Hypothalamus (tissue), 51 donors: ENCODE measurements at places on chromosomes 12 and 14.

GRCh38 chr14:99780690-99781089, 12.5 kb upstream of the EML1 start:
- no peak for DNase-seq

DNA sequence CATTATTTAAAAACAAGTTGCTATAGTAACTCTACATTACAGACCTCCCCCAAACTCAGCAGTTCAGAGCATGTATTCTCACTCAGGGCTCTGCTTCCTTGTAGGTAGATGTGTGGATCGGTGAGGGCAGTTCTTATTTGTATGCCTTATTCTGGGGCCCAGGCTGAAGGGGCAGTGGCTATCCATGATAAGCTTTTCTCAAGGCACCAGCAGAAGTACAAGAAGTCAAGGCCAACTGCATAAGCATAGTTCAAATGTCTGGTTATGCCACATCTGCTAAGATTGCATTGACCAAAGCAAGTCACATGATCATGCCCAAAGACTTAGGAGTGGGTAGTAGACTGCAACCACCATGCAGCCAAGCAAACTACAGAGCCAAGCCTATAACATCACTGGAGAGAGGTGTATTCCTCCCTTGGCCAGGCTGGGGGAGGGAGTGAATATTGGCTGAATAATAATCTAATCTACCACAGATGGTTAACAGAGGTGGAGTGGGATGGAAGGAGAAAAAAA, 4.6 kb downstream of the PSEN1 start:
- DNase-seq, result no peak

DNA sequence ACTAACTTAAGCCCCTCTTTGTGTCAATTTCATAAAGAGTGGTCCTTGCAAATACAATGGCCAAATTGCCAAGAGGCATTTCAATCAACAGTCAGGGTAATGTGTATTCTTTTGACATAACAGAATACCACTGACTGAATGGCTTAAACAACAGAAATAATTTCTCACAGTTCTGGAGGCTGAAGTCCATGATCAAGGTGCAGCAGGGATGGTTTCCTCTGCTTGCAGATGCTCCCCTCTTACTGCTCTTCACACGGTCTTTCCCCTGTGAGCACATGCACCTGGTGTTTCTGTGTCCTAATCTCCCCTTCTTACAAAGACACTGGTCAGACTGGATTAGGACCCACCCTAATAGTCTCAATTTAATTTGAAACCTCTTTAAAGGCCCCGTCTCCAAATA, 31.9 kb downstream of the FGFR1OP2 start:
- DNase-seq, result no peak

GRCh38 chr12:116194935-116195431, 82.5 kb downstream of the MED13L start:
- no peak for DNase-seq

- no peak for DNase-seq
These were observed 34.1 kb downstream of the RCOR1 start for GRCh38 chr14:102626530-102626929.

DNA sequence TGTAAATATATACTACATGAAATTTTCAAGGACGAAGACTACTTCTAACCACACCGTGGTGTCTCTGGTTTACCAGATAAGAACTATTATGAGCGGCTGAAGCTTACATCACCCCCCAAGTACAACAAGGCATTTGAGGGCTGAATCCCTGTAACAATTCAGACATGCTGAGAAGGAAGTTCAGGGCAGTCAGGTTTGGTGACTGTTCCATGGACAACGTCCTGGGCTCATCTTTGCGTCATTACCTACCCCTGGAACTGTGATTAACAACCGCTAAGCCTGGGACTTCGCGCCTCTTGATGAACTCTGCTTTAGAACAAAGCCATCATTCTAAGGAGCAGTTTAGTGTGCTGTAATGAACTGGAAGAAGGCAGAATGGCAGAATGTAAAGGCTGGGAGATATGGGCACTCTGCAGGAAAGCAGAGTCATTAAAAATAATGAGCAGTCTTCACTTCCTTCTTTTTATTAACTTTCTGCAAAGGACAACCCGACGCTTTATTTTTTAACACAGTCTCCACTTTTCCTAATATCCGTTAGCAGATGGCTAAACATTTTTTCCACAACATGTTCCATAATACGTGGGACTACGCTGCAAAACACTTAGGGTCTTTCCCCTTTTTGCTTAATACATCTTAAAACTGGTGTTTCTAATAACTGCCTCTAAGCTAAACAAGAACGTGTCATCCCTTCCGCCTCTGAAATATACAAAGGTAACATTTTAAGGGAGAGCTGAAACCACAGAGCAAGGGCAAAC, 263.2 kb downstream of the ADAMTS20 start:
- no peak for DNase-seq

- no peak for DNase-seq
These were observed 7.3 kb upstream of the CACNB3 start for GRCh38 chr12:48810903-48811431.

DNA sequence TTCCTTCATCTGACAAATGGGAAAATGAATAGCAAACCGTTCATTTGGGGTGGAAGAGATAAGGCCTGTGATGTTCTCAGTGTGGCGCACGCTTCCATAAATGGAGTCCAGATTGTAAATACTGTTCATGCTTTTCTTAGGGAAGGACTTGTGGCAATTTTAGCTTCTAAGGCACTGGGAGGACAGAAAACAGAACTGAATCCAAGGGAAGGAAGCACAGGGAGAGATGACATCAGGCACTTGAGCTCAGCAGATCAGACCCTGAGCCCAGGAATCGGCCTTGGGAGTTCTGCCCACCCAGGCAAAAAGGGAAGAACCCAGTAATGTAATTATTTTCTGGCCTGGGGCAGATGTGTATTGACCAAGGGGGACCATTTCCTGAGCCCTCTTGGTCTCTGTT, 7.2 kb upstream of the SH2B3 start:
- DNase-seq, result no peak

DNA sequence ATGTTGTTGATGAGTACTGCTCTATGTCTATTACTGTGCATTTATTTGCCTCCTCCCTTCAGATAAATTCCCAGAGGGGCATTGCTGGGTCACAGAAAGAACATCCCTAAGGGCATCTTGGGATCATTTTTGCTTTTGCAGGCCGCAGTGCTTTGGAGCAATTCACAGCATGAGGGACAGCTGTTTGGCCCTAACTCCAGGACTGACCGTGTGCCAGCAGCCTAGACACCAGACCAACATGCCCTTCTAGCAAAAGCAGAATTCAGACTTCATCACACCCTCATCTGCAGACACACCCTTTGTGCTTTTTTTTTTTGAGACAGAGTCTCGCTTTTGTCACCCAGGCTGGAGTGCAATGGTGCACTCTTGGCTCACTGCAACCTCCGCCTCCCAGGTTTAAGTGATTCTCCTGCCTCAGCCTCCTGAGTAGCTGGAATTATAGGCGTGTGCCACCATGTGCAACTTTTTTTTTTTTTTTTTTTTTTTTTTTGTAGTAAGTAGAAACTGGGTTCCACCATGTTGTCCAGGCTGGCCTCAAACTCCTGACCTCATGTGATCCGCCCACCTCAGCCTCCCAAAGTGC, 31.0 kb downstream of the RNF34 start:
- DNase-seq, result no peak

DNA sequence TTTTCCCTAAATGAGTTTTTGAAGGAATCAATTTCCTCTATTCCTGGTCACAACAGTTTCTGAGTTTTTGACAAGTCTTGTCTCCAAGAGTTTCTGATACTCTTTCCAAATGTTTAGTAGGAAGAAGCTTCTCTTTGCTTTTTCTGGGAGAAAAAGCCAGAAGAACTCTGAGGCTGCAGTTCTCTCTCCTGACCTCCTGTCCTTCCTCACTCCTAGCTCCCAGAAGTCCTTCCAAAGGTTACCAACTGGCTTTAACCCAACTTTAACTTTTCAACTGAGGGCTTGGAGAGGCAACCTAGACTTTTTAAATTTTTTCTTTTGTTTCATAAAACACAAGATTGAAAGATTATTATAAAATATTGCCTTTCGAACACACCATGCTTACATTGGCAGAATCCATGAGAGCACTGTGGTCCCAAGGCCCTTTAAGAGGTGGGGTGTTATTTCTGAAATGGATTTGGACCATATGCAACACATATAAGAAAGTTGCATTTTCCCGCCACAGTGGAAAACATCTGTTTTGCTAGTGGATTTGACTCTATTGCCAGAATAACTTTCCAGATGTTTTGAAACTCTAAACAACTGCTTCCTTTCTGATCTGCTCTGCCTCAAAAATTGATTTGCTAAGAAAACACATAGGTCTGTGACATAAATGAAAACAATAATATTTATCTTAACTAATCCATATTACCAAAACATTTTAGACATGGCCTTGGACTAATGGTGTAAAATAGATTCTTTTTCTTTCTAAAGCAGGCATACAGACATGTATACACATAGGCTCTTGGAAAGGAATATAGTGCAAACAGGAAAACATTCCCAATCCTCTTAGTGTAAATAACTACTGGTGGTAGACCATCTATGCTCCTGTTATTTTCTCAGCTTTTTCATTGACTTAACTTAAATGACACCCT, 22.3 kb upstream of the EPS8 start:
- DNase-seq, result no peak

DNA sequence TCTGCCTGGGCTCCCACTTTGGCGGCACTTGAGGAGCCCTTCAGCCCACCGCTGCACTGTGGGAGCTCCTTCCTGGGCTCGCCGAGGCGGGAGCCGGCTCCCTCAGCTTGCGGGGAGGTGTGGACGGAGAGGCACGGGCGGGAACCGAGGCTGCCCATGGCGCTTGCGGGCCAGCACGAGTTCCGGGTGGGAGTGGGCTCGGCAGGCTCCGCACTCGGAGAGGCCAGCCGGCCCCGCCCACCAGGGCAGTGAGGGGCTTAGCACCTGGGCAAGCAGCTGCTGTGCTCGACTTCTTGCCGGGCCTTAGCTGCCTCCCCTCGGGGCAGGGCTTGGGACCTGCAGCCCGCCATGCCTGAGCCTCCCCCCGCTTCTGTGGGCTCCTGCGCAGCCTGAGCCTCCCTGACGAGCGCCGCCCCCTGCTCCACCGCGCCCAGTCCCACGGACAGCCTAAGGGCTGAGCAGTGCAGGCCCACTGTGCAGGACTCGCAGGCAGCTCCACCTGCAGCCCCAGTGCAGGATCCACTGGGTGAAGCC, 44.6 kb downstream of the R3HDM2 start:
- no peak for DNase-seq

DNA sequence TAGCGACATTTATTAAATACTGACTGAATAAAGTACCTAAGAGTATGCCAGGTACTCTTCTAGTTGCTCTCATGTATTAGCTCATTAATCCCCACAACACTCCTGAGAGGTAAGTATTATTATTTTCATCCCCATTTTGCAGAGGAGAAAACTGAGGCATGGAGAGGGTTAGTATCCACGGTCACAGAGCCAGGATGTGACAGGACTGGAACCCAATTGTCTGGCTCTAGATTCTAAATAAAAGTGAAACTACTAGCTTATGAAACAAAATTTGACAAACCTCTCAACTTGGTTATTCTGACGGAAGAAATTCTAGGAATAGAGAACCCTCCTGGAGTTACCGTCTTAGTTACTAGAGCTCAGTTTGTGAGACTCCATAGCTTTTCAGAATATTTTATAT, 112.2 kb downstream of the CHST11 start:
- no peak for DNase-seq

DNA sequence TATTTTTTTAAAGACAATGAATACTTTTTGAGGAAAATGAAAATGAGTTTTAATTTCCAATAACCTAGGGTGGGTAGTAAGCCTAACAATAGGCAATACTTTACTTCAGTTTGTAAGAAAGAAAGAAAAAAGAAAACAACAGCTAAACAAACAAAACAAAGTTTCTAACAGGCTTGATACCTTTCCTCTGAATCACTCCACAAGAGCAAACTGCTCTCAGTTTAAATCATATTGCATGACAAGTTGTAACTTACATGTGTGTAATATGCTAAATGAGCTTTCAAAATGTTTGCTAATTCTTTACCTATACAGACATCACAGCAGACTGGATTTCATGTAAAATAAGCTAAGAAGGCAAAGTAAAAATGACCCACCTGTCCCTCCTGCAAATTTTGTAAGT, 6.7 kb upstream of the LMO3 start:
- no peak for DNase-seq

- no peak for DNase-seq
These were observed 124.3 kb upstream of the SLC38A4 start for GRCh38 chr12:46950094-46950493.
